ENCODE measurements at places on chromosomes 1 and 21. TPM values are rescaled to one million over a fixed set of nuclear protein-coding genes. Genes with fewer than 3 reads are reported as not detected.
A peak's percentile ranks its signal among the peaks of the same experiment; 100 is the strongest.

GRCh38 chr21:36068748-36069398 is 951 bp upstream of the CBR1 start:
- H3K27ac ChIP-seq = no peak overlapping the region
- peaks cover 10% of the 10 kb centered on the region for H3K36me3 ChIP-seq
- peaks cover 4% of the 10 kb centered on the region for H3K4me1 ChIP-seq
- DNase-seq = no peak

DNA sequence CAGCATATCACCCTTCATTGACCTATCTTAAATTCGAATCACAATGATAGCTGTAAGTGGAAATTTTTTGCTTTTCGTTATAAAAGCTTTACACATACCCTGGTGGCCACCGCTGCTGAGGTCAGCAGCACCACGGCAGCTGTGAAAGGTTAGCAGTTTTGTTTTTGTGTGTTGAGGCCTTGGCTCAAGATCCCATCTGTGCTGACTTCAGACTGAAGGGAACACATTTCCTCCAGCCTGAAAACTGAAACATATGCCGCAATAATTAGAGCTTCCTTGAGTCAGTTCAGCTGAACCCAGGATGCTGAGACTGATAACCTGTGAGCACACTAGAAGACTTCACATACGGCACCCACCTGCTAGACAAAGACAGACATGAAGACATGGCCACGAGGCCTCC is 103.0 kb downstream of the SMYD3 start:
- no peak overlapping the region for H3K4me3 ChIP-seq
- H3K27me3 ChIP-seq = no peaks in the 10 kb centered on the region
- no peak for DNase-seq
- H3K4me1 ChIP-seq = peaks cover 2% of the 10 kb centered on the region
- peak overlapping the region; percentile 47 for H3K27ac ChIP-seq

- no peak for DNase-seq
- H3K27me3 ChIP-seq = peaks cover 1% of the 10 kb centered on the region
- H3K4me1 ChIP-seq = peaks cover 10% of the 10 kb centered on the region
- no peak overlapping the region for H3K27ac ChIP-seq
- H3K4me3 ChIP-seq = no peak overlapping the region
Observed at GRCh38 chr1:65050735-65051134, 84.4 kb upstream of the JAK1 start.

GRCh38 chr1:46809904-46810303 is 11.1 kb downstream of the CYP4B1 start:
- no peaks in the 10 kb centered on the region for H3K4me1 ChIP-seq
- no peaks in the 10 kb centered on the region for H3K36me3 ChIP-seq
- H3K27me3 ChIP-seq = peaks cover 17% of the 10 kb centered on the region
- H3K27ac ChIP-seq = no peak overlapping the region
- no peak overlapping the region for H3K4me3 ChIP-seq

- no peak for DNase-seq
- H3K27me3 ChIP-seq = no peaks in the 10 kb centered on the region
- H3K36me3 ChIP-seq = peaks cover 59% of the 10 kb centered on the region
Observed at GRCh38 chr1:212975111-212975918, 25.0 kb downstream of the VASH2 start.

DNA sequence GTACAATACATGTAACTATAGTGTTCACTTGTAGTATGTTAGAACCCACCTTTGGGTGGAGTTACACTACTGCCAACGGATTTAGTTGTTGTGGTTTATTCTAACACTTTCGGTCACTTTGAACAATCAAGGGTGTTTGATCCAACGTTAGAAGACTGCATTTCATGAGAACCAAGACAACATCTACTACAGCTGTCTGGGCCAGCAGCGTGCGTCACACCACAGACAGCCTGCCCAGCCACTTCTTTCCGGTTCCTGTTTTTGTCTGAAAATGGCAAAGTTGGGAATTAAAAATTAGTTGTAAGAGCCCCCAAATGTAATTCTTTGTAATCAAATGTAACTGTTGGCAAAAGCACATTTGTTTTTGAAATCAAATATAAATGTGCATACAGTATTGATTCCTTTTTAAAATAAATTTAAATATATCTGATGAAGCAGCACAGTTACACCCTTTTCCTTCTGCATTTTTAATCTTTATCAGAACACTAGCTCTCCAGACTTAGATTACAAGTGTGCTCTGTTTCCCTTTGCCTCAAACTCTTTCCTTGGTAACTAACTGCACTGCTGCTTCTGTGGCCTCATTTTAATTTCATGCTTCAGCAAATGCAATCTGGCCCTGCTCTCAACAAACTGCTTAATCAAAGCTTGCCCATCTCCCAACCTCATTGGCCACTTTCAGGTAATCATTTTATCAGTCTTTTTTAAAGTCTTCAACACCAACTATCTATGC is 86.6 kb upstream of the DPH5 start:
- H3K4me1 ChIP-seq = peaks cover 12% of the 10 kb centered on the region
- peaks cover 2% of the 10 kb centered on the region for H3K36me3 ChIP-seq
- peak overlapping the region; percentile 55 for H3K27ac ChIP-seq
- DNase-seq = no peak
- H3K4me3 ChIP-seq = no peak overlapping the region

- H3K4me1 ChIP-seq = peaks cover 40% of the 10 kb centered on the region
- H3K27me3 ChIP-seq = no peaks in the 10 kb centered on the region
- no peak overlapping the region for H3K4me3 ChIP-seq
- H3K36me3 ChIP-seq = no peaks in the 10 kb centered on the region
Observed at GRCh38 chr1:205676597-205676996, 3.7 kb downstream of the SLC45A3 start.

- H3K36me3 ChIP-seq = peaks cover 34% of the 10 kb centered on the region
- H3K4me3 ChIP-seq = peak overlapping the region; percentile 92
- no peak for DNase-seq
- peak overlapping the region; percentile 96 for H3K27ac ChIP-seq
Observed at GRCh38 chr1:8874230-8875201, 4.0 kb downstream of the ENO1 start.

DNA sequence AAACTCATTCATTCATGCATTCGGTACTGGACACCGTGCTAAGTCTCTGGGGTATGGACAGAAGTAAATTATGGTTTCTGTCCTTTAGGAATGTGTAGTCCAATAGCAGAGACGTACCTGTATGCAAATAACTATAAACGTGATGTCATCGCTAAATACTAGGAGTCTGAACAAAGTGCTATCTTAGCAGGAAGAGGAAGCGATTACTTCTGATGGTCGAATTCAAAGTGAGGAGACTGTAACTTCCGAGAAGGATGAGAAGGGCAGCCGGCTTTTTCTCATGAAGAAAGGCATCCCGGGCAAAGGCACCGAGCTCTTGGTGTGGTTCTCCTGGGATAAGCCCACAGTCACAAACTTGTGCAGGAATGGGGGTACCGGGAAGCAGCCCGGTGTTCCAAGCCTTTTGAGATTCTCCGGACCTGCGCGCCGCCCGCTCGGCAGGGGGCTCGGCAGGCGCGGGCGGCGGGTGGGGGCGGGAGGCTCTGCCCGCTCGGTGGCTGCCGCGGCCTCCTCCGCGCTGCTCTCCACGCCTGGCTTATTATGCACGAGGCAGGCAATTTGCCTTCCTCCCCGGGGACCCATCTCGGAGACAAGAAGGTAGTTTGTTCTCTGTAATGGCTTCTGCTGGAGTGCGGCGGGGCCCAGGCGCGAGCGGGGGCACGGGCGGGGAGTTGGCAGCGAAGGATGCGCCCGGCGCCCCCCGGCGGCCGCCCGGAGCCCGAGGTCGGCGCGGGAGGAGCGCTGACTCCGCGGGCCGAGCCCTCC is 67.5 kb upstream of the CD1D start:
- H3K36me3 ChIP-seq = peaks cover 2% of the 10 kb centered on the region
- peaks cover 40% of the 10 kb centered on the region for H3K4me1 ChIP-seq

DNA sequence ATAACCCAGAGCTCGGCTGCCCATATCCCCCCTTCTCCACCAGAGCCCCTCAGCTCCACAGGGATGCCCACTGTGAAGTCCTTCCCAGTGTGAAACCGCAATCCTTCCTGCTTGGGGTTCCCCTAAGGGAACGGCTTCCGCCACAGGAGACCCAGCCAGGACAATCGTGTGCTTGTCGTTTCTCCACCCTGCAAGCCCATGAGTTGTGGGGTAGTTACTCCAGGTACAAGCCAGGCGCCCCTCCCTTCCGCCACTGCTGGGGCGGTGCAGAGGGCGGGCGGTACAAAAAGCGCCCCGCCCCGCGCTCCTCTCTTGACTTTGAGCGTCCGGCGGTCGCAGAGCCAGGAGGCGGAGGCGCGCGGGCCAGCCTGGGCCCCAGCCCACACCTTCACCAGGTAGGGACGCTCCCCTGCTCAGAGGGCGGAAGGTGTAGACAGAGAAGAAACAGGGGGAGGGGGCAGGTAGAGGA is at the start of gene TINAGL1:
TINAGL1 (plus strand) TSS at position 315 of the 469 bp plus-strand sequence. CDS start 634 bp downstream, outside the sequence.
- H3K27ac ChIP-seq = peak within 1 kb of the TSS; percentile 95
- H3K4me3 ChIP-seq = no peak within 1 kb of the TSS
- peaks cover 47% of the 10 kb centered on the region for H3K4me1 ChIP-seq
- no peaks in the 10 kb centered on the region for H3K27me3 ChIP-seq
- H3K36me3 ChIP-seq = peaks cover 3% of the 10 kb centered on the region

GRCh38 chr1:156682166-156682890 is 5.1 kb upstream of the NES start:
- DNase-seq = no peak
- no peak overlapping the region for H3K4me3 ChIP-seq

- H3K27ac ChIP-seq = no peak within 1 kb of the TSS
- H3K4me3 ChIP-seq = peak within 1 kb of the TSS; percentile 77
- no peak for DNase-seq
- peaks cover 81% of the 10 kb centered on the region for H3K27me3 ChIP-seq
- H3K4me1 ChIP-seq = peaks cover 11% of the 10 kb centered on the region
- no peaks in the 10 kb centered on the region for H3K36me3 ChIP-seq
Observed at GRCh38 chr1:204685236-204686006, at the start of gene LRRN2. Gene LRRN2, minus strand, starts transcription at chr1:204685738. Its CDS starts 65,746 bp downstream, at chr1:204619992.

DNA sequence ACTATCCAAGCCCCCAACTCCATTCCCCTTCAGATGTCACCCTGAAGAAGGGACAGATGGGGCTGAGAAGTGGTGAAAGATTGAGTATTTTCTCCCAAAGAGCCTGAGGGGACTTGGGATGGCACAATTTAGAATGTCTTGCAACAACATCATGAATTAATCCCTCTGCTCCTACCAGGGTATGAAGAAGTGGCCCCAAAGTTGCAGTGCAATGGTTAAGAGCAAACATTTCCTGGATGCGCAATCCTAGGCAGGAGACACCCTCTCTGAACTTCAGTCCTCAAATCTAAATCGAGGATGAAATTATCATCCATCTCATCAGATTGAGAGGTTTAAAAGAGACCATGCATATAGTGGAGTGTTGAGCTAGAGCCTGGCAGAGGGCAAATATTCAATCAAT is 28.6 kb upstream of the CITED4 start:
- H3K27me3 ChIP-seq = peaks cover 3% of the 10 kb centered on the region
- H3K4me1 ChIP-seq = peaks cover 7% of the 10 kb centered on the region
- H3K4me3 ChIP-seq = no peak overlapping the region
- H3K27ac ChIP-seq = no peak overlapping the region

DNA sequence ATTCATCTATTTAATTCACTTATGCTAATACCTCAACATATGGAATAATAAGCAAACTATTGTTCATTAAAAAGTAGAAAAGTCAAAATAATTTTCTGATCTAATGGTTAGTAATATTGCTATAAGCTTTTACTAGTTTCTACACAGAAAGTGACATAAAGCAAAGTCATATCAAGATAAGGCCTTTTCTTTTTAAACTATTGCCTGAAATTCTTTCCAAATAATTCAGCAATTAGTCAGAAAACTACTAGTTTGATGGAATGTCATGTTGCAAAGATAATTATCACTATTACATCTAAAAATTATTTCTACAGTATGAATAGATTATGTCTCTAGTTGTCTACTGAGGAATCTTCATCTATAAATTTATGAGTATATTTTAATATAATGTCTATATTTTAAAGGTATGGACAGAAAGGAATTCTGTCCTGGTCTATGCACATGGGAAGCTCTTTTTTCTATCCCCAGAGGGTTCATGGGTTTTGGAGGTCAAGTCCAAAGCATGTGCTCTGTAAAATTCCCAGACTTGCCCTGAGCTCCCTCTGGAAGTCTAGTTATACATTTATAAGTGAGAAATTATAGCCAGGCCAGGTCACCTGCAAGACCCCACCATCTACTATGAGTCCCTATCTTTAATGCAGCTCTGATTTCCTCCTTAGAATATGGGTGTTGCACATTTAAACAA is 84.6 kb upstream of the DPYD start:
- peaks cover 4% of the 10 kb centered on the region for H3K4me1 ChIP-seq
- H3K4me3 ChIP-seq = no peak overlapping the region
- DNase-seq = no peak
- H3K27me3 ChIP-seq = no peaks in the 10 kb centered on the region

DNA sequence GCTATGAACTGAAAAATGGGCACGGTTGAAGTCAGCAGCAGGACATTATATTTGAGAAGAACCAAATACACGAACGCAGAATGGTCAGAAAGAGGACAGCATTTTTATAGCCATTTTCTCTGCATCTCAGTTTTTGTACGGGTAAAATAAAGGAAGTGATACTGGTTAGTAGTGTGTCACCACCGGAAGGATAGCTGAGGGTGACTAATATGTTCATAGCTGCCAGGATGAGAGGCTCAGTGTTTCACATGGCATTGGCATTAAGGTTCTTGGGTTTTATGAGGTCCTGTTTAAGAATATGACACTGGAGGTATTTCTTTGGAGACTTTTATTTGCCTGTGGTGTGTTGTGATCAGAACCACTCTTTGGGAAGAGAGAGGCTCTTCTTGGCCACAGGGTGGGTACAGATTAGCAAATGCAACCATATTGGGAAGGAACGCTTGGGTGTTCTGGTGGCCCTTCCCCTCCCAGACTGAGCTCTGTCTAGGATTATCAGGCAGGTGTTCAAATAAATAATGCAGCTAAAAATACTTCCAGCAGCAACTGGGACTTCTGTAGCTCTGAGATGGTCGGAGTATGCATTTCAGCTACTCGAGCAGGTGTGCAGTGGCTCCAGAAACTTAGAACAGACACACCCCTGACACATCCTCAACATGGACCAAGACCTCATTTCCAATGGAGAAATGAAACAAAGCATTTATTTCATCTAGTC is 158.2 kb downstream of the PBX1 start:
- H3K36me3 ChIP-seq = peaks cover 6% of the 10 kb centered on the region
- peak overlapping the region; percentile 18 for H3K27ac ChIP-seq
- no peaks in the 10 kb centered on the region for H3K27me3 ChIP-seq
- DNase-seq = no peak

DNA sequence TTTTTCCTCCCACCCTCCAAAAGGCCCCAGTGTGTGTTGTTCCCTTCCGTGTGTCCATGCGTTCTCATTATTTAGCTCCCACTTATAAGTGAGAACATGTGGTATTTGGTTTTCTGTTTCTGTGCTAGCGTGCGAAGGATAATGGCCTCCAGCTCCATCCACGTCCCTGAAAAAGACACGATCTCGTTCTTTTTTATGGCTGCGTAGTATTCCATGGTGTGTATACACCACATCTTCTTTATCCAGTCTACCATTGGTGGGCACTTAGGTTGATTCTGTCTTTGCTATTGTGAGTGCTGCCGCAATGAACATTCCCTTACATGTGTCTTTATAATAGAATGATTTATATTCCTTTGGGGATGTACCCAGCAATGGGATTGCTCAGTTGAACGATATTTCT is 177.8 kb downstream of the ETS2 start:
- H3K27me3 ChIP-seq = peaks cover 5% of the 10 kb centered on the region
- no peak overlapping the region for H3K27ac ChIP-seq
- DNase-seq = no peak
- peaks cover 75% of the 10 kb centered on the region for H3K4me1 ChIP-seq

The TSNAX gene
- 31.8 TPM for total RNA-seq

The C1orf185 gene
- total RNA-seq = not detected

The GSTM2 gene
- total RNA-seq = 186 TPM

The FCRL3 gene
- not detected for total RNA-seq

The OR10Z1 gene
- not detected for total RNA-seq
